ENCODE measurements at places on chromosomes 13 and 19.

DNA sequence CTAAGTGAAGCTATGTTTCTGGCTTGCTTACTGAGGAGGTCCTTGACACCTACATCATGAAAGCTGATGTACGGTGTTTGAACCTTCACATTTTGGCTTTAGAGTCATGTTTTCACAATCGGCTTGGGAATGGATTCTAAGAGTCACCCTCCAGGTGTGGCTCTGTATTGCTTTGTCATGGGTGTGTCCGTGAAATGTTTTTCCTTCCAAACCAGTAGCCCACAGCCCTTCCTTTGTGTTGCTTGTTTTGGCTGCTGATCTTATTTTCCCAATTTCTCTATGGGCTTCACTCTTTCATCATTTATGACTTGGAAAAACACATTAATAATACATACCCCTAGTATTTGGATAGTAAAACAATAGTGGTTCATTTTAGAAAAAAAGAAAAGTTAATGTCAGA, 240.6 kb downstream of the GGACT start:
- no peak for DNase-seq

GRCh38 chr13:107069108-107069776, 501.3 kb upstream of the ARGLU1 start:
- no peak for DNase-seq

- no peak for DNase-seq
These were observed 2.4 kb downstream of the SIGLECL1 start for GRCh38 chr19:51253088-51253806.

DNA sequence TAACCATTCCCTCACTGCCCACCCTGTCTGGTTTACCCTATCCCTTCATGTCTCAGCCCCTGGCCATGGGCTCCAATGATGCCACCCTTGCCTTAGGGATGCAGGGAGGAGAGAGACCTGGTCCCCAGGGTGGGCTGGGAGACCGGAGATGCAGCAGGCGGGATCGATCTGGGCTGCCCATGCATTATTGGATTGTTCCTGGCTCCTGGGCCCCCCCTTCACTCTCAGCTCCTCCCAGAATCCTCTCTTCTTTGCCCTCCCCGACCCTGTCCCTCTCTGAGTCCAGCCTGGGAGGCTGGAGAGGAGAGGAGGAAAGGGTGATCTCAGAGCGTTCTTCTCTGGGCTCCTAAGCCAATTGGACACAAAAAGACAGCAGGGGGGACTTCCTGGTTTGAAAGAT, 5.8 kb downstream of the KASH5 start:
- no peak for DNase-seq

DNA sequence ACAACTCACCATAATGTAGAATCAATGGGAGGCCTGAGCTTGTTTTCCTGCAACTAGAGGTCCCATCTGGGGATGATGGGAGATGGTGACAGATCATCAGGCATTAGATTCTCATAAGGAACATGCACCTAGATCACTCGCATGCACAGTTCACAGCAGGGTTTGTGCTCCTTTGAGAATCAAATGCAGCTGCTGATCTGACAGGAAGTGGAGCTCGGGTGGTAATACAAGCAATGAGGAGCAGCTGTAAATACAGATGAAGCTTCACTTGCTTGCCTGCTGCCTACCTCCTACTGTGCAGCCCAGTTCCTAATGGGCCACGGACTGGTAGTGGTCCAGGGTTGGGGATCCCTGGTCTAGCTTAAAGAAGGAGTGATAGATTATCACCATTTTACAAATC, 33.0 kb downstream of the KPNA3 start:
- no peak for DNase-seq

- DNase-seq: no peak
These were observed 5.9 kb upstream of the PLAUR start for GRCh38 chr19:43675906-43676305.

DNA sequence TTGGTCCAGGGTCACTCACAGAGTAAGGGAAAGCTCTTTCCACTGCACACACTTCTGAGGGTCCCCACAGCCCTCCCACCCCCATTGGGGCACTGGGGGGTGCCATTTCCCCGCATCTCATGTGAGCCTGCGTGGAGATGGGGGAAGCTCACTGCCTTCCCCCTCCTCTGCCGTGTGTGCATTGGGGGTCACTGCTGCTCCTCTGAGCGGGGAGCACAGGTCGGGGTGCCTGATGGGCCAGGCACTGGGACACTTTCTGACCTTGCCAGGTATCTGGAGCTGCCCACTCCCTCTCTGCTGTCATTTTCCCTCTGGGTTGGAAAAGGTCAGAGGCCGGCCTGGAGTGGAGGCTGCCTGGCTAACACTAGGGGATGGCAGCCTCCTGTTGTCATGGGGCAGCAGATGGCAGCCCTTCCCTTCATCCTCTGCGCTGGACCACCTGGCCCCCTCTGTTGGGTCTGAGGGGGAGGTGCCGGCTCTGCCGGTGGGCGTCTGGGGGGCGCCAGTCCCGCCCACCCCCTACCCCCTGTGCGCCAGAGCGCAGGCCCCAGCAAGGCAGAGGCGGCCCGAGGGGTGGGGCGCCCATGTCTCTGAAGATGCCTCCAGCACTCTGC, 9.1 kb downstream of the SSBP4 start:
- no peak for DNase-seq

DNA sequence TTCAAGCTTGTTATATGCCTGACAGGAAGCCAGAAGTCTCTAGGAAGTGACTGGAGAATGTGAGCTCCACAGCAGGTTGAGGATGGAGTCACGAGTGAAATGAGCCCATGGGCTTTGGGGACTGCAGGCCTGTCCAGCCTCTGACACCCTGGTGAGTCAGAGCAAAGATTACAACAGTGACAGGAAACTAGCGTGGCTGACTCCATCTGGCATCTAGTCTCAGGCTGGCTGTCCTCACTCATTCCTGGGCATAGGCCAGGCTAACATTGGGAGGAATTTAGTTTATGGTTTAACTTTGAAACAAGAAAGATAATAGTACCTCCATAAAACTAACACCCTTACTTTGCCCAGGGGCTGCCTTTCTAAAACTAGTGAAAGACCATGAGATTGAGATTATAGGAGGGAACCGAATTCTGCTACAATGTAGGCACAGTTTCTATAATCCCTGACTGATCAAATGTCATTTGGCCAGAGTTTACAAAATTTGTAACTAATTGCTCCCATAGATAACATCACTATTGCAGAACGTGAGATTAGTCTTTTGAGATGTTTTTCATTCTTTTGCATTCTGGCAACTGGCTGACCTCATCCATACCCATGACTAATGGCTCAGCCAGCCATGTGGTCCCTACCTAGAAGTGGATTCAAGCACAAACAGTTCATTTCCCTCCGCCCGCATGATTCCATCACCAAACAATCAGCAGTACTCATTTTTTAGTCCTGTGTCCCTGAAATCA, 28.4 kb downstream of the PSG1 start:
- no peak for DNase-seq

DNA sequence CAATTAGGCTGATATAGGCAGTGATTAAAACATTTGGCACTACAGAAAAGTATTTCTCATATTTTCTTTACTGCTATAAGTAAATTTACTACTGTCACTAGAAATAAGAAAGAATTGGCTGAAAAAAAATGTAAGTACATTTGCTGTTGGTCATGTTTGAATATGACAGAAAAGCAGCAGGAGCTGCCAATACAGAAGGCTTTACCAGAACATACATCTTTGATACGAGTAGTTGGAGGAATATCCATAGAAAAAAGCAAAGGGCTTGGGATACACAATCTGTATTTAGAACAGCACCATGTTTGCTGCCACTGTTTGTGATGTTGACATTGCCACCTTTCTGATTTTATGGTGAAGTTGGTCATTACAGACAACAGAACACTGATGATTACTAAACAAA, 21.6 kb downstream of the PCDH9 start:
- no peak for DNase-seq

- no peak for DNase-seq
These were observed 172.7 kb upstream of the MAB21L1 start for GRCh38 chr13:35649162-35649561.

- DNase-seq: no peak
These were observed 73.1 kb downstream of the KCTD12 start for GRCh38 chr13:76813000-76813691.

GRCh38 chr13:113616281-113616906, 31.8 kb downstream of the TFDP1 start:
- peak; percentile 84 for DNase-seq

DNA sequence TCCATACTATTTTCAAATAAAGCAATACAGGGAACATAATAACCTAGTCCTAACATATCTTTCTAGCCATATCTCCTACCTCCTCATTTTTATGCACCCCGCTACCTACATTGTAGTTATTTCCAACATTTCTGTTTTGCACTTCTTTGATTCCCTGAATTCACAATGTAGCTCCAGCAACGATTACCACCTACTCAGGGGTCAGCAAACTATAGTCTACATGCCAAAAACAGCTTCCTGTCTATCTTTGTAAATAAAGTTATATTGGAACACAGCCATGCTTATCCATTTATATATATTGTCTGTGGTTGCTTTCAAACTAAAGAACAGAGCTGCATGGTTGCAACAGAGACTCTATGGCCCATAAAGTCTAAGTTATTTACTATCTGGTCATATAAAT, 16.7 kb downstream of the MYCBP2 start:
- DNase-seq: no peak

GRCh38 chr13:95120650-95121049, 180.6 kb downstream of the ABCC4 start:
- DNase-seq: no peak

DNA sequence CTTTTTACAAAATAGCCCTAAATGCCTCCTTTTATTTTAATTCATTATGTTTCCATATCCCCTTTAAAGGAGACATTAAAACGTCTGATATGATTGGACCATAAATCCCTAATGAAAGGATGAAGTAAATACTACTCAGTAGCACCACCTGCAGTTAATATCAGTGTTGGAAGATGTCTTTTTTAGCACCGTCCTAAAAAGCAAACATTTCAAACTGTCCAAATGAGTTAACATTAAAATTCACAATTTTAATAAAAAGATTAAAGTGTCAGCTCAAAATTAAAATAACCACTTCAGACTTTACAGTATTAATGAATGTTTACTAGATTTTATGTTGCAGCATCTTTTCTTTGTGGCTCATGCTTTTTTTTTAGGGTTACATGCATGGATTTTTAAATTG, 12.3 kb downstream of the ZNF507 start:
- DNase-seq: no peak

DNA sequence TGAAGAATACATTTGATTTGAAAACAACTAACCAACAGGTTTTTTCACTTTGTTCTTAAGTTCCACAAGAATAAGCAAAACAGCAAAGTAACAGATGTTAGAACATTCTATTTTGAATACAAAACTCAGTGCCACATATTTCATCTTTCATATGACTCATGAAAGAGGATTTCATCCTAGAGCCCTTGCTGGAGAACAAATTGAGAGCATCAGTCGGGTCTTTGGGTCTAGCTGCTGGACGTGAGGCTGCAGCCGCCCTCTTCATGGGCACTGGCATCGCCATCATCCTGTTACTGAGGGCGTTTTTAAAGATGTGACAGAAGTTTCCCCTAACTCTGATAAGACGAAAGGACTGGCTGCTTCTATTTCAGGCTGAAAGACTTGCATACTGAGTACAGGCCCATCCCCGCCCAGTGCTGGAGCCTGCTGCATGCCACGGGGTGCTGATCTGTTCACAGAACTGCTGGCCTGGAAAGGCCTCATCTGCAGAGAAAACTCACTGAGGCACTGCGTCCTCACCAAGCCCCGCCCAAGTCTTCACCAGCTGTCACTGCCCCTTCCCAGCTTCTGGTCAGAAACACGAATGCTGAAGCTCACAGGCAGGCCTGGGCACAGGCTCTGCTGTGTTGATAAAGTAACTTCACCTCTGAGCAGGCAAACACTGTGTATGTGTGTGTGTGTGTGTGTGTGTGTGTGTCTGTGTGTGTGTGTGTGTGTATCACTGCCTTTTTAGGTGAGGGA, 101.4 kb downstream of the TUBGCP3 start:
- no peak for DNase-seq

DNA sequence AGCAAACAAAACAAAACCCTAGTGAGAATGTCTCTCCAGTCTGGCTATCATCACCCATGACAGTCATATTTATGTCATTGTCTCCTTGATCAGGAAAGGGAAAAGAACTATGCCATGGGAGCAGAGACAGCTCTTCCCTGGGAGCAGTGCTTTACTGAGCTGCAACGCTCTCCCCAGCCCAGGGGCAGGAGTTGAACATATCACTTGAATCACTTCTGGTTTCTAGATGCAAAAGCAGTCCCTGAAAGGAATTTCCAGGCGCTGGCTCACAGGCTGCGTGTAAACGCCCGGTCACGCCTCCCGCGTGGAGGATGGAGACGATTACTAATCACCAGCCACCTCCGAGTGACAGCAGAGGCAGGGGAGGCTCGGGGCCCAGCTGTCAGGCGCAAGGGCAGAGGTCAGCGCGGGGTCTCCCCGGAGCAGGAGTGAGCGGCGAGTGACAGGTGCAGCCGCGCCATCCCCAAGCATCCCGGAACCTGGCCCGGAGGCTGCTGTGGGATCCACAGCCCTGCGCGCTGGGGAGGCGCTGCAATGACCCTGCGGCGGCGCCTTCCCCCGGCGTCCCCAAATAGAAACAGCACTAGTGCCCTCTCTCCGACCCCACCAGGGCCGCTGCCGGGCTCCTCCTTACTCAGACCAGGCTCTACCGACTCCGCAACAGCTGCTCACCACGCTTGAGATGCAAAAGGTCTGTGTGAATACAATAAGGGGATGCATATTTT, 23.5 kb upstream of the DCLK1 start:
- no peak for DNase-seq

GRCh38 chr13:23473221-23473620, 39.7 kb upstream of the SACS start:
- no peak for DNase-seq

DNA sequence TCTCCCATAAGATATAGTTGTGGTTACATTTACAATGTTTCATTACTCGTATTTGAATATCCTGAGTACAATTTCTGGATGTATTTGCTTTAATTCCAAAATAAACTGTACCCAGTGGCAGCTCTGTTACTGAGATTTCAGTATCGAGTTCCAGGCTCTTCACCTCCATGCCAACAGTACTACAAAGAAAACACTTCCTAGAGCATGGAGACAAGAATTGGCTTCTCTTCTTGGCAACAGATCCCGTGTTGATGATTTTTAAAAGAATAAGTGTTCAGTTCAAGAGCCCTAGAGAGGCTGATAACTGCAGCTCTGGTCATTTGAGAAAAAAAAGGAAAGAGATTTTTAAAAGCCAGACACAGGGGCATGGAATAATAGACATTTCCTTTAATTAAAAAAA, 302.8 kb downstream of the EFNB2 start:
- DNase-seq: no peak

Data from CD14-positive monocyte (primary cell).